ENCODE measurements at places on chromosomes 7 and 10.

- no peak for DNase-seq
Measured at GRCh38 chr7:112138325-112138852, 67.8 kb downstream of the DOCK4 start.

DNA sequence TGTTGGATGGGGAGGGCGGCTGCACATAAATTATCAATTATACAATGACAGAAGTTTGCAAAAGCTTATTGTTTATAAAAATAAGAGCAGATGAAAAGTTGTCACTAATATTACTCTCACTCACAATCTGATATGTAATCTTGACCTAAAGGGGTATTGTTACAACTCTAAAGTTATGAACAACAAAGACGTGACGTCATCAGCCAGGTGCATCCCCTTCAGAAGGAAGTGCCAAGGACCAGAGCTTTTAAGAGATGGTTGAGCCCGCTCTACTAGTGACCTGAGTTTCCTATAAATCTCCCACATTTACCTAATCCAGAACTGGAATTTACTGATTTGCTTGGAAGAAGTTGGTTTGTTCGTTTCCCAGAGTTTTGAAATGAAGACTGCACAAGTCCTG, 247.7 kb upstream of the MGMT start:
- no peak for DNase-seq

GRCh38 chr10:12797471-12798262, 203.8 kb downstream of the CCDC3 start:
- no peak for DNase-seq

- DNase-seq, result no peak
Measured at GRCh38 chr10:15704581-15704968, 15.1 kb downstream of the ITGA8 start.

GRCh38 chr10:67088036-67088435, 162.2 kb downstream of the LRRTM3 start:
- no peak for DNase-seq

DNA sequence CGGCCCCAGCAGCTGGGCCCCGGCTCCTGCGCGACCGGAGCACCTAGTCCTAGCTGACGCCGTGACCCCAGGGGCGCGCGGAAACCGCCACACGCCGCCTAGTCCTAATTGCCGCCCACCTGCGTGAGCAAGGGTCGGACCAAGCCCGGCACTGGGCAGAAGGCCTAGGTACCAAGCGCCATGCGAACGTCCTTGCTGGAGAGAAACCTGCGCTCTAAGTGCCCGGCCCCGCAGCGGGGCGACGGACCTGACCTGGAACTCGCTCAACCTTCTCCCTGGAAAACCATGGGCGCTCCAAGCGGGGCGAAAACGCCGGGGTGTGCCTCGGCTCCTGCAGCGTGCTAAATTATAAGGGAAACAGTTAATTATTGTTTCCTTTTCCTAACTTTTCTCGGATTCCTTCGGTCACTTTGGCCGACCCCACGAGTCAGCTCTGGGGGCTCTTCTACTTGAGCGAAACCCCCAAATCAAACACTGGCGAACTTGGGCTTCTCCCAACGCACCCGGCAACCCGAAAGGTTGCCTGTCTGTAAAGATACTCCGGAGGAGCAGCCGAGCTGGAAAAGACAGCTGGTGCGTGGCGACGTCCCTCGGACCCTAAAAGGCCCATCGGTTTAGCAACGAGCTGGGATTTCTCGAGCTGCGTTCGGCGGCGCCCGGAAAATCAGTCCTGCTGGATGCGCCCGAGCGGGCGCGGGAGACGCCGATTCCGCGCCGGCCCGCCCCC, 5.3 kb upstream of the EBF3 start:
- no peak for DNase-seq

DNA sequence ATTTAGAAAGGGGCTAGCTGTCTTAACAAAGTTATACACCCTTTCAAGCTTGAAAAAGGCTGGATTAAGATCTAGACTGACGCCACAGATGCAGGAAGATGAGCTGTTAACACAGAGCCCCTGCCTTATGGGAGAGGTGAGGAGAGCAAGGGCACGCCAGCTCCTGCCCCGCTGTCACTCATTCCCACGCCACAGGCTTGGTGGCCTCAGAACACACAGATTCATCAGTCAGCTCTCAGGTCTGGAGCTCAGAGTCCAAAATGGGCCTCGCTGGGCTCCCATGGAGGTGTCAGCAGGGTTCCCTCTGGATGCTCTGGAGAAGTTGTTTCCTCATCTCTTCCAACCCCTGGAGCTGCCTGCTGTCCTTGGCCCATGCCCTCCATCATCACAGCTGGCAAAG, 554.2 kb downstream of the TCERG1L start:
- DNase-seq, result no peak
